ENCODE measurements at places on chromosomes 5 and 9.
A peak's percentile ranks its signal among the peaks of the same experiment; 100 is the strongest.

DNA sequence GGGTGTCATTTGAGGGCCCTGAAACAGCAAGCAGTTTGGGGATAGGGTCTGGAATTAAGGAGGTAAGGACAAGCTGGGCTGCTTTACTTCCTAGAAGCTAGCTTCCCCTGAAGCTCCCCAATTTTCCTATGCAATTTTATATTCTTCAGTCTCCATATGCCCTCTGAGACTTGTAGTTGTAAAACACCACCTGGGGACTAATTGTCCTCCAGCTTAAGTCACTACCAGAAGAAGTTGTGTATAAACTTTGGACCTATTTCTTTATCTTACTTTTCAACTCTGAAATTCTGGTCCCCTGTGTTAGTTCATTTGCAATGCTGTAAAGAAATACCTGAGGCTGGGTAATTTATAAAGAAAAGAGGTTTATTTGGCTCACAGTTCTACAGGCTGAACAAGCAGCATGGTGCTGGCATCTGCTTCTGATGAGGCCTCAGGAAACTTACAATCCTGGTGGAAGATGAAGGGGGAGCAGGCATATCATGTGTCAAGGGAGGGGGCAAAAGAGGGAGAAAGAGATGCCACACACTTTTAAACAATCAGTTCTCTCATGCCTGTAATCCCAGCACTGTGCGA, 41.1 kb upstream of the CPEB4 start:
- no peak for DNase-seq

- no peak for DNase-seq
Observed at GRCh38 chr5:78699552-78700153, 51.1 kb upstream of the LHFPL2 start.

- no peak for DNase-seq
Observed at GRCh38 chr5:41636605-41637004, 126.2 kb upstream of the PLCXD3 start.

GRCh38 chr9:81906671-81907070, 21.6 kb upstream of the SPATA31D4 start:
- no peak for DNase-seq

- DNase-seq, result no peak
Observed at GRCh38 chr5:96734871-96735325, 72.7 kb downstream of the CAST start.

GRCh38 chr9:136662656-136663581, at the start of gene EGFL7:
EGFL7 (plus strand) TSS chr9:136662916; CDS start chr9:136668283, 5,367 bp downstream.
- no peak for DNase-seq

DNA sequence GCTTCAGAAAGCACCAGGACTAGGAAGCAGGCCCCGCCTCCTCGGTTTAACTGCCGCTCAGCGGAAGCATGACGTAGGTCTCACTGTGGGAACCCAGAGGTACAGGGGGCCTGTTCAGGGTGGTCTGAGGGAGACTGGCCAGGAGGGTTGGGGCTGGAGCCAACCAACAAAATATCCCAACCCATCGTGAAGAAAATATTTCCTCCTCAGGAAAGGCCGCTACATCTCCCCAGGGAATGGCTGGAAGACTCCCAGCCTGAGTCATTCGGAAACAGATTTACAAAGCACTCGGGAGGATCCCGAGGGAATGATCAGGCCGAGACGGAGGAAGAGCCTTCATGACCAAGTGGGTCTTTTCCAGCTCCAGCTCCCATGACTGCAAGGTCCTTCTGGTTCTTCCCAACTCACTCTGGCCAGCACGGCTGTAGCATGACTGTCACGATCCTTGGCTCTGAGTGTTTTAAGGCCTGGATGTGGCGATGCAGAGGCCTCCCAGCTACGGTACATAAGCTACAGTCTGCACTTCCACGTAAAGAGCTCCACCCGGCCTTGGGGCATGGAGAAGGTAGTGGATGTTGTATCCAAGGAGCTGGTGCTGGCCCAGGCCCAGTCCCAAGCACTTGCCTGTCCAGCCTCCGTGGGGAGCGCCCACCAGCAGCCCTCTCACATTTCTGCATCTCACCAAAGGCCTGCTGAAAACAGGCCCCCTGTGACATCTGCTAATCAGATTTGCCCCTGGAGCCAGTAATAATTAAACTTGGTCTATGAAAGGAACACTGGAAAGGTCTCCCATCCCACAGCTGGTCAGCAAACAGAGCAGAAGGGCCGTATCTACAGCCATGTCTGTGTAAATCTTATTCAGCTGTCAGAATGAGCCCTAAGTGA, 100.6 kb downstream of the LHFPL2 start:
- no peak for DNase-seq

- no peak for DNase-seq
Observed at GRCh38 chr9:132040808-132041207, 38.9 kb downstream of the MED27 start.

DNA sequence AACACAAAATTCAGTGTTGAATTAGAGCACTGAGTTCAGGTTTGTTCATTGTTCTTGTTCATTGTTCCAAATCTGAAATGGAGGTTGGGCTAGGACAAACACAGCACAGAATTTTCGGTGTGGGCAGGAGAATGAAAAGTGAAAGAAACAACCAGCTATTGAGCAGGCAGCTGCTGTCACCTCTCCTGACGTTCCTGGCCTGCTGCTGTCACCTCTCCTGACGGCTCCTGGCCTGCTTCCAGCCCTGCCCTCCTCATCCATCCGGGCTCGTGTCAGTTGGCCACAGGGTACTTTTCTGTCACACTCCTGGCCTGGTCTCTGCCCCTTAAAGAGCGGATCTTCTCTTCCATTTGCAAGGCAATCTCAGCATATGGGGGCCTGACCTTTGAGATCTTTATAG, 45.2 kb upstream of the CKMT2 start:
- DNase-seq, result no peak

DNA sequence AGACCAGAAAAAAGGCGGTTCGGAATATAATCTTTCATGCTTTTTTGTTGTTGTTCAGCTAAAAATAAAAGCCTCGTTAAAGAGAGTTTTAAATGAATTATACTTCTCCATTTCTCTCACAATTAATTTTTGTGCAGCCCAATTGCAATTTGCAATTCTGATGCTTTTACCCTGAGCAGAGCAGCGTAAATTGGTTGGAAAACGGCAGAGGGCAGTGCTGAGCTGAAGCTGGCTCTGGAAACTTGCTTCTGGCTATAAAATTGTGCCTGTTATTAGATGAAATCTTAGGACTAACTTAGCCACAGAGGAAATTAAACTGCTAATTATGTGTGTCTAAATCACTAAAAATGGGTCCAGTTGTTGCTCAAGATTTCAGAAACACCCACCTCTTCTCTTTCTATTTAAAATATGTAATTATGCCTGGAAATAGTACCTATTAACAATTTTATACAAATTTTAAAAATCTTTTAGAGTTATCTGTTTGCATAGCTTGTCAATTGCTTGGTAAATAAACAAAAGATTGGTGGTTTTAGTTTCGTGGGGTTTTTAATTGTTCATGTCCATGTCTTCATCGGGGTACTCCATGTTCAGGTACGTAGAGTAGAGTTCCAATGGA, 441.8 kb upstream of the TLE4 start:
- peak; percentile 39 for DNase-seq

DNA sequence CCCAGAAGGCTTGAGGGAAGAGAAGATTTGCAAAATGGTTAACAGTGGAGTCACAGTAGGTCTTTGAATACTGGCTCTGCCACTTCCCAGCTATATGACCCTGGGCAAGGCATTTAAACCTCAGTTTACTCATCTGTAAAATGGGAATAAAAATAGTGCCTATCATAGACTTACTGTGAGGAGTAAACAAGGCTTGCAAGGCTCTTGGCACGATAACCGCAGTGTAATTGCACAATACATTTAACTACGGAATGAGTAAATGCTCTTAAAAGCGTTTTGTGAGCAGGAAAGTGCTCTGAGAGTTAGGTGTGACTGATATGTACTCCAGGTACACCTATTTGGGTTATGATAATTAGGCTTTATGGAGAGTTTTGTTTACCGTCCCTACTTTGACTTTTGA, 8.4 kb downstream of the SLC36A3 start:
- DNase-seq, result no peak

GRCh38 chr9:123685489-123686083, 244.3 kb downstream of the DENND1A start:
- DNase-seq, result no peak

GRCh38 chr5:178371362-178372111, 138.9 kb upstream of the PHYKPL start:
- no peak for DNase-seq

DNA sequence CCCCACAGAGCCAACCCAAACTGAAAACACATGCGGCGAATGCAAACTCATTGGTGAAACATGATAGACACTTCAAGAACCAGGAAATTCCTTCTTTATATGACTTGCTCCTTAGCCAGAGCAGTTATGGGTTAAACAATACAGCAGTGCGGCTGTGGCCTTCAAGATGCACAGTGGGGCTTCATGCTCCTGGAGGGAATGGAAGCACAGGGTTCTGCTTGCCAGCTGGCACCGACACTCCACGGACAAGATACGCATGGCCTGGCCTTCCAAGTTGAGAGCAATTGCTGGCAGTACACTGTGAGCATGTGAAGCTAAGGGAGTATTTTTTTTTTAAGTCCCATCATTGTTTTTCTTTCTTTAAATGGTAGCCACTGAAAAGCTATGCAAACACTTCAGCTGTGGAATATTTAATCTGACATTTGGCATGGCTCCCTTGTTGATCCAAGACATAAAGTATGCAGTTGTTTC, 451.6 kb upstream of the CD180 start:
- DNase-seq, result no peak

GRCh38 chr5:126948011-126948355, 82.4 kb downstream of the MARCHF3 start:
- DNase-seq, result no peak

GRCh38 chr9:96031916-96032534, 156.5 kb downstream of the ERCC6L2 start:
- DNase-seq, result no peak

GRCh38 chr5:156188016-156188415, 138.9 kb upstream of the SGCD start:
- DNase-seq, result no peak

GRCh38 chr9:115524453-115525059, 406.6 kb upstream of the TNC start:
- DNase-seq, result no peak

DNA sequence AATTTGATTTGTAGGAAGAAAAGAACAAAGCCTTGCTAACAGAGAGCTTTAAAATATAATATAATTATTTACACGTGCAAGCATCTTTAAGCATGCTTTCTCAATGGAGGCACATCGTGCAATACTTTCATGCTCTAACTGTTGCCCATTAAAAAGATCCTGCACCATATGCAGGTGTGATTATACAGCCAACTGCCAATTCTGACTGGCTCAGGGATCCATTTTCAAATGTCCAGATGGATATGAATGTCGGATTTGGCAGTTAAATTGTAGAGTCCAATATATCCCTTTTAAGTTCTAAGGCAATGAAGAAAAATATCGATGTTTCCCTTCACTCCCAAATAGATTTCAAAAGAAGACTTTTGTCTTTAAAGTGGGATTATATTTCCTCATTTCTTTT, 416.4 kb upstream of the CD180 start:
- DNase-seq, result no peak

DNA sequence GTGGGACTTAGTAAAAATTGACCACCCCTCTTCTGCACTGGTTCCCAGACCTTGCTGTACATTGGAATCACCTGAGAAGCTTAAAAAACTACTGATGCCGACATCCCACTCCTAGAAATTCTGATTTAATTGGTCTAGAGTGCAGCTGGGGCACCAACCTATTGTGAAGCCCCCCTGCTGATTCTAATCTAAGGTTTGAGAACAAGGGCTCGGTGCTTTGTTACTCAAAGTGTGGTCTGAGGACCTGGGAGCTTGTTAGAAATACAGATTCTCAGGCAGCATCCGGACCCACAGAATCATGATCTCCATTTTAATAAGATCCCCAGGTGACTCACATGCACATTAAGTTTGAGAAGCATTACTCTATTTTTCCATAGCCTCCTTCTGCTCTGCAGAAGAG, 57.8 kb upstream of the LPAR1 start:
- DNase-seq, result no peak

DNA sequence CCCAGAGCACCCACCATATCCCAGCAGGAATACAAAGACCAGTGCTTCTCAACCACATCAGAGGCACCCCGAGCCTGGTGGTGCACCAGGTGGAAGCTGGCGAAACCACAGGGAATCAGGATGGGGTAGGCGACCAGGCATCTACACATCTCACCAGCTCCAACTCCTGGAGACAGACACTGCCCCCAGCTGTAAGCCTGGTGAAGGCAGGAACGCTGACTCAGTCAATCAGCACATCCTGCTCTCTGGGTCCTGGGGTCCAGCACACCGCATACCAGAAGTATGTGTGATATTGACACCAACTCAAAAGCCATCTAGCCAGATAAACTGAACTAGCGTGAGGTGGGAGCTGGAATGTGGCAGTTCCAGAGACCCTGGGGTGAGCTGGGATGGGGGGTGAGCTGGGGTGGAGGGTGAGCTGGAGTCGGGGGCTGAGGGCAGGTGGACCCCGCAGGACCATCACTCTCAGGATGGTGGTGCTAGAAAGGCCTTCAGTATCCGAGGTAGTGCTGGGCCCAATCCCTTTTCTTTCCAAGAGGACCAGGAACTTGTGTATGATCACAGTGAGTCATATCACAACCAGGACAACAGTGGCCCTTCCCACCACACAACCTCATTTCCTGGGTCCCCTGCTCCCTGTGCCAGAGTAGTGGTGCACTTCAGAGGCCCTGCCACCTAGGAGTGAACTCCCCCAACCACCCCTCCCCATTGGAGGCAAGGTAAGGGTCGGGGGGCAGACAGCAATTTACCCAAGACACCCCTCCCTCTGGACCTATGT, 2.5 kb downstream of the DBN1 start:
- no peak for DNase-seq

DNA sequence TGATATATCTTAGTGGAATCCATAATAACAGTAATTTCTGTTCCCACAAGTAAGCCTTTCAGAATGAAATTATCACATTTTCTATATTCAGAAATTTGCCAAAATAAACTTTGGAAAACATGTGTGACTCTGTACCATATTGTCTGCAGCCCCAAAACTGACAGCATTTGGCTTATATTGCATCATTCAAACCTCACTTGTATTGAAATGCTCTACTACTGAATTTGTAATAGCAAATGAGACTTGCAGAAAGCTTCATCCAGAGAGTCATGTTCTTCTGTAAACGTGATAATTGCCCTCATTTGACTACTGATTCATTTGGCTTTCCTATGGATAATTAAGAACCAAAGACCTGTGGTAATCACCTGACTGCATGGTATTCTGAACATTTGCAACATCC, 1249.5 kb upstream of the CDH18 start:
- DNase-seq, result no peak

DNA sequence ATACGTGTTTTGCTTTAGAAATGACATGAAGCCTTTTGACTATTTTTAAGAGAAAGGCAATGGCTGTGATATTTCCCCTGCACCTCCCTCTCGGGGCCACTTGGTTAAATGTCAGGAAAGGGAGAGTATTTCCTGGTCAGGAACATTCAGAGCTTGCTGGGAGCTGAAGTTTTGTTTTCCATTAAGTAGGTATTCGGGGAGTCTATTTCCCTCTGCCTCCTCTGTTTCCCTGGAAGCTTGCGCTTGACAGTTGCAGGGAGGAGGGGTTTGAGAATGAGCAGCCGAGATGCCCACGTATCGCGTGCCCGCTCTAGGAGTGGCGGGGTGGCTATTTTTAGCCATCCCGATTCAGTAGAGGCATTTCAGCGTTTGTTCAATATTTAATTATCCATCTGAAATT, 6.7 kb downstream of the DAB2IP start:
- DNase-seq, result no peak

Data from activated CD4-positive, alpha-beta T cell treated with anti-CD3 and anti-CD28 coated beads, Interleukin-2, amount 50 U/mL, for 48 hours (primary cell).